CD4-positive, alpha-beta T cell treated with Interleukin-6 at 100 ng/mL for 8 hours (primary cell): ENCODE measurements at places on chromosomes 11 and 22.
A peak's percentile ranks its signal among the peaks of the same experiment; 100 is the strongest.

- no peak for DNase-seq
Observed at GRCh38 chr11:94171693-94172440, 43.2 kb downstream of the PANX1 start.

GRCh38 chr22:41722496-41722895 is 23.2 kb downstream of the MEI1 start:
- no peak for DNase-seq

DNA sequence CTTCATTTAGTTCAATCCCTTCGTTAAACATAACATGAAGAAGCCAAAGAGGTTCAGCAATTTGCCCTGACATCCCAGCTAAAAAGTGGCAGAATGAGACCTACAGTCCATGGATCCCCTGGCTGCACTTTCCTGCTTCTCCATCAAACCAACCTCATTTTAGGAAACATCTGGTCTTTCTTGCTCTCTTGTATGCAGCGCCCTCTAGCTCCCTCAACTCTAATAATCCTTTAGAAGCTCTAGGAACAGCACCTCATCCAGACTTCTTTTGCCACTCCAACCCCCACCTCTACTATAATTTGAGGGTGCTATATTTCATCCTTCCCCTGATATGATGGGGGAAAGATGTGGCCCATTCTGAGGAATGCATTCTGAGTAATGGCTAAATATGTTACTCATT is 7.4 kb downstream of the CNTF start:
- peak; percentile 20 for DNase-seq

DNA sequence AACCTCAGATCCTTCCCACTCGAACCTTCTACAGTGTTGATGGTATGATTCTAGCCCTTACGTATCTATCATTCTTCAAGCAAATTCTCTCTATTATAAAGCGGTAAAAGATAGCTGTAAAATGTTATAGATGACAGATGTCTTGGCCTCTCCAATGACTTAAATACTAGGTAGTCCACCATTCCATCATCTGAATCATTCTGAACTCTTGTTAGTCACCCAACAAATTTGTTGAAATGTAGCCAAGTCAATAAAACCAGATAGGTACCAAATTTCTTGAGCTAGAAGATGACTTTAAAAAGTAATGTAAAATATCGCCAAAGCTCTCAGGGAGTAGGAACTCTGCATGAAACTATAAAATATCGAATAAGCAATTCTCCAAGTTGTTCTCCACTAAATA is 32.6 kb upstream of the PICALM start:
- no peak for DNase-seq

DNA sequence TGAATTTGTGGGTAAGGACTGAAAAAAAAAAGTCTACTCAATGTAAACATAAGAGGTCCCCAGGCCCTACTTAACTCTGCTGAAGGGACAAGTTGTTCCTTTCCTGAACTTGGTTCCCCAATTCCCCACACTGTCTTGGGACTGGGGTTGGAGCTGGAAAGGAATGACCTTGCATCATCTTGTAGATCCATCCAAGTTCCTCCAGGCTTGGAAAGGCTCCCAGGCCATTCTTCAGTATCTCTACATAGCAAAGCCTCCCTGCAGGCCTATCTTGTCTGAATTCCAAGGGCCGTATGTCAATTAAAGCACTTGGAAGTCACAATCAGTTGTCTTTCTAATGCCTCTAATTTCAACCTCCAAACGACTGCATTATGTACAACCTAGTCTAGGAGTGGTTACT is 361.2 kb downstream of the TMEM135 start:
- DNase-seq: no peak

DNA sequence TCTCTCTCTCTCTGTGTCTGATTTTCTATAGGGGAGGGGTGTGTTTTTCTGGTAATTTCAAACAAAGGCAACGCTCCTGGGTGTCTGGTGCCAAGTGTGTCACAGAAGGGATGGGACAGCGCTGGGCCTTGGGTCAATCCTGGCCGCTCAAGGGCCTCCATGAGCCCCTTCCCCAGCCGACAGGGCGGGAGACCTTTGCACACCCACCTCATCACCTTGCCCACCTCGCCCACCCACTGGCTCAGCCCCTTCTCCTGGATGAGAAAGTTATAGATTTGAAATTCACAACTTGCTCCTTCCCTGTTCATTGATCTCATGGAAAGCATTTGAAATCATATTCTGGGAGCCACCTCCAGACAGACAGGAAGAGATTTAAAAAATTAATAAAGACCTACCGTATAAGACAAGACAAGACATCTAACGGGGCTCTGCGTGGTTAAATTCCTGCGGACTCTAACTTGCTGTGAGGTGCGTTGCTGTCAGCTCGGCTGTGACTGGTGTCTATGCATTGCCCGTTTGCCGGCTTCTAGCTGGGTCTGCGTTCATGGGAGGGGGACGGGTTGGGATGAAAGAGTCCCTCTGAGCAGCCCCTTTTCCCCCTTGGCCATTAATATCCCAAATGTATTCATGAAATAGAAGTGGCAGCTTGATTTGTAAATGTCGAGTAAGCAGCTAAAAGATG is 27.0 kb downstream of the MPPED1 start:
- DNase-seq: no peak

DNA sequence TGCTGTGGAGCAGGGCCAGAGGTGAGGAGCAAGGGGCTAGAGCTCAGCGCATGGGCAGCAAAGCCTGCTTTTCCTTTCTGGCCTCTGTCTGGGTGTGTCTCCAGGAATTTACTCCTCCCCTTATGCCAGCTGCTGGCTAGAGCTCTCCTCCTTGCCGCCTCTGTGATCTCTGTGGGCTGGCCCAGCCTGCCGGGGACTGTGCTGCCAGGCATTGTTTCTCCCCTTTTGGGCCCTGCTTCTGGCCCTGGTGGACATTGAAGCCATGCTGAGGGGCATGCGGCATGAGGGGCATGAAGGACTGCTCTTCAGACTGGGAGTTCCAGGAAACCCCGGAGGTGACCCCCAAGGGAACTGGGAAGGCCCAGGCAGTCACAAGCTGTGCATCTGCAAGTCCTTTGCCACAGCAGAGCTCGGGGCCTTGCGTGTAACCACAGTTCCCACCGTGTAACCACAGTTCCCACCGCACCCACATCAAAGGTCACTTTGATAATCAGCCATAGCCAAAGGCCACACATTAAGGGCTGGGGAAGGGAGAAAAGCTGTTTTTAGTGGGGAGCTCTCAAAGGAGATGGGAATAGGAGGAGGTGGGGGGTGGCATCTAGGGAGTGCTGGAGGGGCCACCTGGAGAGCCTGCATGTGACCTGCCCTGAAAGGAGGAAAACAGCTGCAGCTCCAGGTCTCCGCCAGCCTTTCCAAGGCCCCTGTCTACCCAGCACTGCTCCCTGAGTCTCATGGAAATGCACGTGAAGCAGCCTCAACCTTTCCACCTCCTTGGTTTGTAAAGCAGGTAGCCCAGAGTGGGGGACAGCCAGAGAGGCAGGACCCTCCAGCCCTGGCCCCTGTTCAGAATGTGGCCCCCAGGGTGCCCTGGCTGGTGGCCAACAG is 62.3 kb downstream of the PPFIBP2 start:
- DNase-seq: peak; percentile 21

DNA sequence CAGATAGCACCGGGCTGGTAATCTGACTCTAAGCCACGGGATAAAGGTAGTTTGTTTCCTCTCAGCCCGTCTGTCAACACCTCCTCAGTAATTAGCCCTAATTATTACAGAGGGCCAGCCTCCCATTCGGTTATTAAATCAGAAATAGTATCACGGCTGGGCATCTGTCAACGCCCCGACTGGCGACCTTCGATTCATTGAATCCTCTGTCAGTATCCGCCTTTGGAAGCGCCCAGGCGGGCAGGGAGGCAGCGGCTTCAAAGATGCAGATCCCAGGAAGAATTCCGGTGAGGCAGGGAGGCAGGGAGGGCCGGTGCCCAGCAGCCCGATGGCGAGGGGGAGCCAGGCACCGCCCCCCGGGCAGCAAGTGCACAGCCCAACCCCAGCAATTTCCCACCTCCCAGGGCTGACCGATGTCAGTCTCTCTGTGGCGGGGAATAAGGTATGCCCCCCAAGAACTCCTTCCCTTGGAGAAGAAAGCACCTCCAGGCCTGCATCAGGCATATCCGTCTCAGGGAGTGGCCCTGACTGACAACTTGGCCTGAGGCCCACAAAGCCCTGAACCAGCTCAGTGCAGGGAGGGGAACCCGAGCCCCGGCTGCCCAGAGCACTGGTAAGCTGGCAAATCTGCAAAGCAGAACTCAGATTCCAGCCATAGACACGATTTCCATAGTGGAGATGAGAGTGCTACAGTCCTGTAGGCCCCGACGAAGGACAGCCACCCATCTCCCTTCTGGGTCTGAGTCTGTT is 11.4 kb downstream of the GNB1L start:
- no peak for DNase-seq

- no peak for DNase-seq
Observed at GRCh38 chr11:110028921-110029320, 64.3 kb upstream of the ZC3H12C start.

DNA sequence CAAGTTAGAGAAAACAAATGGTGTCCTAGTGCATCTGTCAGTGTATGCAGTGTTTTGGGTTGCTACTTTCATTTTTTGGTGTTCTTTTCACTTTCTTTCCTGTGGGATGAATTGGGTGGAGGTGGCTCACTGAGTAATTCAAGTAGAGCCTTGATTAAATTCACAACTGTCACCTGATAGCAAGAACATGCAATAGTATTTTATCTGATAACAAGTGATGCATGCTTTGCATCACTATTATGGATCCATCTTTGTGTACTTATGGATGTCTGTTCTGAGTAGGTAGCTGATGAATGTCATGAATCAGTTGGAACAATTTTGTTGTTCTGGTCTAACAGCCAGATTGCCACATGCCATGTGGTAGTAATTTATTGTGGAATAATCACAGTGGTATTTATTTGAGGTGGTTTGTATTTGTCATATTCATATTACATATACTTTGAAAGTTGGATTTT is 87.5 kb downstream of the DDX10 start:
- DNase-seq: no peak

DNA sequence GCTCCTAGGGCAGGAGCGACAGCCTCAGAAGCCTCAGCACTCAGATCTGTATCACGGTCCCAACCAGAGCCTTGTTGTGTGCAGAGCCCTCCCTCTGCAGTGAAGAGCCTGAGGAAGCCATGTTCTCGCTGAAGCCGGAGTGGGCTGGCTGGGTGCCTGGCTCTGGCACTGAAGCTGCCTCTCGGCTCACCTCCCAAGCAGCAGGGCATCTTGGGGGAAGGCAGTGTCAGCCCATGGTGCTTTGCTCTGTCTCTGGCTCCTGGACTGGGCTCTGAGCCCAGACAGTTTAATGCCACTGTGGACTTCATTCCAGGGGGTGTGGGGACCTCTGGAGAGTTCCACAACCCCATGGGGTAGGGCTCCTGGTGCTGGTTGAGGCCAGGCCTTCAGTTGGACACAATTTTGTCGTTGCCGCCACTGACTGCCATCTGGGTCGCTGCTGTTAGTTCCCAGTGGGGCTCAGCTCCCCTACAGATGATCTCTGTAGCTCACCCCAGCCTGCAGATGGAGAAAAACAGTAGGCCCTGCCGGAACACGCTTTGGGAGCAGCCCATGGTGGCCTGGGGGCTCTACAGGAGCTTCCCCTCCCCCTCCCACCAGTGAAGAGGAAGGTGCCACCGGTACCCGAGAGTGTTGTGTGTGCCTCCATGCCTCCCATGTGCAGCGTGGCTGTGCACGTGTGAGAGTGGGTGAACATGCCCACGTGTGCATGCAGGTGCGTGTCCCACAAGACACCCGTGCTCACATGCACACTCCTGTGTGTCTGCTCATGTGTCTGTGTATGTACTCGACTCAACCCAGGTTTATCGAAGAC is 86.5 kb upstream of the B3GAT1 start:
- no peak for DNase-seq

GRCh38 chr22:46649141-46650077 is 29.2 kb downstream of the GRAMD4 start:
- DNase-seq: no peak

- DNase-seq: no peak
Observed at GRCh38 chr22:40330615-40331014, 15.7 kb upstream of the ADSL start.
